ENCODE measurements at places on chromosomes 6 and 20. TPM values are rescaled to one million over a fixed set of nuclear protein-coding genes. Genes with fewer than 3 reads are reported as not detected.

- DNase-seq, result peak; percentile 96
These were observed 2.0 kb downstream of the MAN1A1 start for GRCh38 chr6:119347466-119348095.

DNA sequence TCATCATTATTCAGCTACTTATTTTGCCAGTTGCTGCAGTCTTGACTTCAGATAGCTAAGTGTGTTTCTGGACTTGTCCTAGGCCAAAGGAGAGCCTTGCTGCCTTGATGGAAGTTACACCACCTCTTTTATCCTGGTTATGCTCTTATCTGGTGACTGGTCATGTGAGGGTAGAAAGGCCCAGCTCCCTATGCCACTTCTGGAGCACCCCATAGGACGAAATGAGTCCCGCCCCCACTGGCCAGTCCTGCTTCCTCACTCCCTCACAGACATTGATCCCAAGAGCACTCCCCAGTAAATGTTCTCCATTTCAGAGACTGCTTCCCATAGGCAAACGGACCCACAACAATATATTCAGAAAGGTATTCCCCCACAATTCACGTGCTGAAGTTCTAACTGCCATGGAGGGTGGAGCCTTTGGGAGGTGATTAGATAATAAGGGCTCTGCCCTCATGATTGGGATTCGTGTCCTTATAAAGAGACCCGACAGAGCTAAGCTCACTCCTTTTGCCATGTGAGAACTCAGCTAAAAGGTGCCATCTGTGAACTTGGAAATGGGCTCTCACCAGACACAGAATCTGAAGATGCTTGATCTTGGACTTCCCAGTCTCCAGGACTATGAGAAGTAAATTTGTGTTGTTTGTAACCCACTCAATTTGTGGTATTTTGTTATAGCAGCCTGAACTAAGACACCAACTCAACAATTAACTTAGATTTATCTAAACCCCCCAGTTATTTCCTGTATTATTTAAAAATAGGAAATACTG is 21.5 kb upstream of the ELOVL2 start:
- no peak for DNase-seq

DNA sequence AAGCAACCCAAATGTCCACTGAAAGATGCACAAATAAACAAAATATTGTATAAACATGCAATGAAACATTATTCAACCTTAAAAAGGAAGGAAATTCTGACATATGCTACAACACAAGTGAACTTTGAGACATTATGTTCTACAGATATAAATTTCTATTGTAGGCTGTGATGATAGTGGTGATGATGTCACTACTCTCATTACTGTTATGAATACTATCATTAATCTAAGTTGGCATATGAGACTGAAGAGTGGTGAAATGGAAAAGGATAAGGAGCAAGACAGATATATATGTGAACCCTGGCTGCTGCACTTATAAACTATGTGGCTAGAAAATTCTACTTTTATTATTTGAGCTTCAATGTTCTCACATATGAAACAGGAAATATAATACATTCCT is 360.2 kb downstream of the TFAP2A start:
- DNase-seq, result no peak

OR2H2 gene
- total RNA-seq, result not detected

DNA sequence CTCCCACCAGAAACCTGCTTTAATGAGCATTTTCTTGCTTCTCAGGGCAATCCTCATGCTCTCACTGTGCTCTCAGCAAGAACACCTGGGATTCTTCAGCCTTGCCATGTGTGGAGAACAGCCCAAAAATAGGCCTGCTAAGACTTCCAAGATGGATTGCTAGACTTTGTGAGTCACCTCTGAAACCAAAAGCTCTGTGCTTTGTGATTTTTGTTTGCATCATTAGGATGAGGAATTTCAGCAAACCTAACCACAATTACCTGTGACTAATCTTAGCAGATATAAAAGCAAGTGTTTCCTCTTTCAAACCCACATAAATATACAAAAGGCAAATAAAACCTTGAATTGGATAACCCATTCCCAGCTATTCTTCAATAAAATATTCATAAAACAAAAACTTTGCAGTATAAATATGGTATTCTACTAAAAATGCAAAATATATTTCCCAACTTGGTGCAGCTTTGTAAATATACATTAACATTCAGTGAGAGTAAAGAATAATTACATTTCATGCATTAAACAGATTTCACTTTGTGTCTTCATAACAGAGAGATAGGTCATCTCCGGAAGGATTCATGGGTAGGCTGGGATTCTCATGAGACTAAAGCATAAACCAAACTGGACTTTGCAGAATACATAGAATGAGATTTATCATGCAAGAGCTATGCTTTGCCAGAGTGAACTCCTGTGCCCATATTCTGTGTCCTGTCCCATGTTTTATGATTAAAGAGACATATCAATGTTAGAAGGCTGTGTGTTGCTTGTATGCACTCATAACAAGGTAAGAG is 33.5 kb downstream of the TPBG start:
- no peak for DNase-seq

- DNase-seq, result peak; percentile 18
These were observed 33.7 kb upstream of the ME1 start for GRCh38 chr6:83464381-83465140.

HLA-F gene
- total RNA-seq, result 3.5 TPM

FAM135A gene
- 32.9 TPM for total RNA-seq

MEI4 gene
- total RNA-seq, result not detected

DNA sequence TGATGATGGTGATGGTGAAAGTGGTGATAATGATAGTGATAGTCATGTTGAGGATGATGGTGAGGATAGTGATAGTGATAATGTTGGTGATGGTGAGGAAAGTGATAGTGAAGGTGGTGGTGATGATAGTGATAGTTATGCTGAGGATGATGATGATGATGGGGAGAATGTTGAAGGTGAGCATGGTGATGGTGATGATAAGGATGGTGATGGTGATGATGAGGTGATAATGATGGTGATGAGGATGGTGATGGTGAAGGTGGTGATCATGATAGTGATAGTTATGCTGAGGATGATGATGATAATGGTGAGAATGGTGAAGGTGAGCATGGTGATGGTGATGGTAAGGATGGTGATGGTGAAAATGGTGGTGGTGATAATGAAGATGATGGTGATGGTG is 64.9 kb upstream of the ZNF337 start:
- no peak for DNase-seq

DNA sequence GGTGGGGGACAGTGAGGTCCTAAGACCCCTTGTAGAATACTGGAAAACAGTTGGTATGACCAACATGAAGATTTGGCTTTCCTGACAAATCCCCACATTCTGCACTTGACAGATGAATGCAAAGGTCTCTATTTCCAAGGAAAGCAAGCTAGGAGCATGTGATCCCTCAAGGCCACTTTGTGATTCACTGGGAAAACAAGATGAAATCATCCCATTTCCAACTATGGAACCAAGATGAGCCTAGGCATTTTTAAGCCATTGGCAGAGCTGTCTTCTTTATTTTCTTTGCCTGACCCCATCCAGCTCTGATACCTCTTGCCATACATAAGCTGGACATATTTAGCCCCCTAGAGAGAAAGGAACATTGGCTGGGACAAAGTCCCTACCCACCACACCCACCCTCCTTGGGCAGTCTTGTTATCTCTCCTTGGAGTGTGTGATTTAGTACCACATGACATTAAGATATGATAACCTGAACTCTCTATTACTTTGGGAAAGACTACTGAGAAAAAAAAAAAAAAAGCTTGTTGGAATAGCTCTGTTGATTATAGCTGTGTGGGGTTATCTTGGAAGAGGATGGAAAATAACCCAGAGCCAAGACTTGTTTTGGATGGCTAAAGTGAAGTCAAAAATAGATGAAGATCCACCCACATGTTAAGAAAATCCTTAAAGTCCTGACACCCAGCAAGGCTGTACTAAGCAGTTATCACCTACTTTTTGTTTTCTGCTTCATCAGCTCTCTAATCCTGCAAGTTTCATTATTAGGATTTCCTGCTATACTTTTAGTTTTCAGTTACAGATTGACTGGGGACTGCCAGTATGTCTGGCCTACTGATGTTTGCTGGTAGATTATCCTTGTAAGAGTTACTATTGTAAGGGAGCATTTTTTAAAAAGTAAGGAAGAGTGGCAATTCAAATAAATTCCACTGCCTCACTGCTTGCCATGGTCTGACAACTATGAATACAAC is 90.1 kb upstream of the PREP start:
- no peak for DNase-seq

- no peak for DNase-seq
These were observed 228.7 kb downstream of the BCKDHB start for GRCh38 chr6:80335121-80335531.

MAP3K5 gene
- not detected for total RNA-seq

GPR63 gene
- total RNA-seq, result 0.02 TPM

SLC22A2 gene
- not detected for total RNA-seq

- DNase-seq, result no peak
These were observed 31.3 kb upstream of the TRDN start for GRCh38 chr6:123668063-123668462.

DNA sequence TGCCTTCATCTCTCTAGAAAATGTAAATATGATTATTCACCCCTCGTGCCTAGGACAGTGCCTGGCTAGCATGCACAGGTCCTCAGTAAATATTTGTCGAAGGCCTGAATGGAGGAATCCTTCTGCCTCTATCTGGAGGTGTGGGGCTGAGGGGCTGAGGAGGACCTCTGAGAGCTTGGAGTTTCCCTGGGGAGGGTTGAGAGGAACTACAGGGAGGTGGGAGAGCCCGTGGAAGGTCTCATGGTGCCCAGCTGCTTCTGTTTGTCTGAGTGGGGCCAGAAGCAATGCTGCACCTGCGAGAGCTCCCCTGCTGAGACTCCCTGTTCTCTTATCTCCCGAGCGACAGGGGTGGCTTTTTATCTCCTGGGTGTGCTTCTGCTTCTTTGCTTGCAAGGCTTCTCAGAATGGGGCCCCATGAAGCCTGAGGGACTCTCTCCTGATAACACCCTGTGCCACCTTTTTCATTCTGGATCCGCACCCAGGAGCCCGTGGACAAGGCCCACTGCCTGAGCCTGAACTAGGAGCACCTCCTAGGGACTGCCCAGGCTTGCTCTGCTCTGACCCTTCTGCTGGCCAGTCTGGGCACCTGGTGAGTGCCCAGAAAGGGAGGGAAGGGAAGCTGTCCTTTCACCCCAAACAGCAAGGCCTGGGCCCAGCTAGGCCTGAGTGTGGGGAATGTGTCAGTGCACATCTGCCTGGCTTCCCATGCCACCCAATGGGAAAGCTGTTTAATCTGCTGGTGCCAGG is 2.4 kb downstream of the SLC29A1 start:
- DNase-seq, result no peak

PAX1 gene
- not detected for total RNA-seq

DNA sequence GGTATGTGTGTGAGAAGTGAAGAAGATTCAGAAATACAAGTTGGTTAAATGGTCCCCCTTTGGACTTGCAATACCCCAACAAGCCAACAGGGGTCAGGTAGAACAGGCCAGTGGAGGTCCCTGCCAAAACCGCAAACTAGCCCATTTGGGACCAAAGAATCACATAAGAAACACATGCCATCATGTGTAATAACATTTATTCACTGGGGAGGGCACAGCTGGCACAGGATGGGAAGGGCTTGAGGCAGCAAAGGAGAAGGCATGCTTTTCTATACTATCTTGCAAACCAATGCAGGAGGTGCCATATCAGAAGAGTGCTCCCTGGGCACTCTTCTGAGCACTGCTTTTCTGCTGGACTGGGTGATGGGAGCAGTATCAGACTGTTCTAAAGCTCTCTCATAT is 116.1 kb upstream of the TRAF3IP2 start:
- peak; percentile 24 for DNase-seq

- DNase-seq, result no peak
These were observed 19.4 kb downstream of the PTPRK start for GRCh38 chr6:128500749-128501600.

AVP gene
- not detected for total RNA-seq

DNA sequence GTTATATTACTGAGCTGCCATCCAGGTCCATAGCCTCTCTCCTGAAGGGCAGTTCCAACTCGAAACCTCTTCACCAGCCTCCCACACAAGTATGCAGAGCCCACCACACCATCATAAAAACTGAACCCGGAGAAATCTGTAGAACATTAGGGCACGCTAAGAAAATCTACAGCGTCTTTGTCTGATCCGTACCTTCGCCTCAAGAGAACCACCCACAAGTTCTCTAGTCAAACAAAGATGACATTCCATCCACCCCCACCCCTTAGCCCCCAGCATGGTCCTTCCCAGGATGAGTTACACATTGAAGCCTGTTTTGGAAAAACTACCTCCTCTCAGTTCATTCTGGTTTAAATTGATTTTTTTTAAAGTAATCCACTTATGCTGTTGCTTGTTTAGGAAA is 219.7 kb downstream of the ZMYND8 start:
- no peak for DNase-seq

DNA sequence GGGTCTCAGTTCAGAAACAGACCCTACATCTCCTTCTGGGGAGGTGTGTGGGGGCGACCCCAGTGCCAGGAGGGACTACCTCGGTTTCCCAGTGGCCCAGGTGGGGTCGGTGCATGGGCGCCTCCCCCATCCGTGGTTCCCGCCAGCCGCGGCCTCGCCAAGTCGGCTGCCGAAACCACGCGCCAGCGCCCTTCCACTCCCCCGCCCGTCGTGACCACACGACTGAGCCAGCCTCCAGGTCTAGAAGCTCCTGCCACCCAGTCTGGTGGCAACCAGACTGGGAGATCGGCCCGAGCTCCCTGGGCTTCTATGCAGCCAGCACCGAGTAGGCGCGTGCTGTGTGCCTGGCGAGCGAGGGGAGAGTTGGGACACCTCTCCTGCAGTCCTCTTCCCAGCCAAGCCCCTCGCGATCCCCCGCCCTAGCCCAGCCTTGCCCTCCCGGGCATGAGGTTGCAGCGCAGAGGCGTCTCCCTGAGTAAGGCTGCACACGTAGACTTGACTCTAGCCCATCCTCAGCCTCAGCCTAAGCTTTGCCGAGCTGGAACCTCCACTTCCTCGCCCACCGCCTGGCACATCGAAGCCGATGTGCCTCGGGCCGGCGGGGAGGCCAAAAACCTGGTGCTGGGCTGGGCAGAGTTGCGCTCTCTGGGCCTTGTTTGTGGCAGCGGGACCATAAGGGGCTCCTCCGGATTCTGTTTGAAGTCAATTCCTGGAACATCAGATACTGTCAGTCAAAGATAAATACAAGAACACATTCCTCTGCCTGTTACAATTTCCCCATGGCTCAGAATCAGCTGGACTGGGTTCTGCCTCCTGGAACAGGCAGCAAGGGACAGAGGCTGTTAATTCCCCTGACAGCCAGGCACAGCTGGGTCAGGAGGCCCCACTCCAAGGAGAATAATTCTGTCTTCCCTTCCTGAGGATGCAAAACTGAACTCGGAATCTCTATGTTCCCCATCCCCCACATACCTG is 1.5 kb upstream of the CPNE5 start:
- peak; percentile 64 for DNase-seq

DNA sequence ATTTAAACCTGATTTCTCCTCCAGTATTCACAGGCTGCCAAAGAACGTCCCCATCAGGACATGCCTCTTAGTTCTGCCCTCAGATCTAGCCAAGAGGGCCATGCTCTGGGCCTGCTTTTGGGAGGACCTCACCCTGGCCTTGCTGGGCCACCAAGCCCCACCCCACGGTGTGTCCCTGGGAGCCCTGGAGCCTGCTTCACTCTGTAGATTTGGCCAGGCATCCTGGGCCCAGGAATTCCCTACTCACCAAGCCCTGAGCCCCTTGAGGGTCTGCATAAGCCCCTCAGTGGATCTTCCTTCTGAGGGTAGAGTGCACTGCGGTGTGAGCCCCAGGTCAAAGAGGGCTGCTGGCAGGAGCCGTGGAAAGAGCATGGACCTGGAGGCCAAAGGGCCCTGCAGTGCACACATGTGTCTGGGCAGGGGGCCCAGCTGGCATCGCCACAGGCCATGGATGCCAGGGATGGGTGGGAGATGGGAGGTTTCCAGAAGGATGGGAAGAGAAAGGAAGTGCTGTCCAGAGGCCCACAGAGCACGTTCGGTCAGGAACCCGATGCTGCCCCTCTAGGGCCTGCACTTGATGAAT is 98.0 kb downstream of the DACT2 start:
- DNase-seq, result no peak

GRCh38 chr6:167294651-167295494 is 3.8 kb downstream of the UNC93A start:
- no peak for DNase-seq

All from HepG2 (cell line).